ENCODE measurements at places on chromosomes 3 and 15.
A peak's percentile ranks its signal among the peaks of the same experiment; 100 is the strongest.

GRCh38 chr15:50302581-50302980 lies 37.1 kb upstream of the HDC start:
- no peak for DNase-seq
- peaks cover 88% of the 10 kb centered on the region for H3K36me3 ChIP-seq
- no peak overlapping the region for H3K4me3 ChIP-seq
- H3K27me3 ChIP-seq = no peaks in the 10 kb centered on the region

DNA sequence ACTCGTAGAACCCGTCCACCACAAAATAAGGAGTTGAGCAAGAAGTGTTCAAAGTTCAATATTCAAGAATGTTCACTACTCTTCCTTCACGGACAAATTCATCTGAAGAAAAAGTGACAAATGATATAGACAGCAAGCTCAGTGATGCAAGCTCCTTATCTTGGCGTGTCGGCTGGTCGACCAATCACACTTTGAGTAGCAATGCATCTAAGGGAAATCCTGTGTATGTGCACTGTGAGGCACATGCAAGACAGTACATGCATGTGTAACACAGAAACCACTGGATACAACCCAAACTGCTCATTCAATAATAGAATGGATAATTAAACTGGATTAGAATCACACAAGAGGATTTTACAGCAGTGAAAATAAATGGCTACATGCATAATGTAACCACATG lies 64.4 kb upstream of the CSPG5 start:
- no peak overlapping the region for H3K4me3 ChIP-seq
- no peak for DNase-seq
- no peak overlapping the region for H3K27ac ChIP-seq
- peaks cover 4% of the 10 kb centered on the region for H3K4me1 ChIP-seq

- no peaks in the 10 kb centered on the region for H3K36me3 ChIP-seq
- no peak overlapping the region for H3K4me3 ChIP-seq
- H3K27ac ChIP-seq = no peak overlapping the region
- peaks cover 14% of the 10 kb centered on the region for H3K4me1 ChIP-seq
These were observed 294.2 kb upstream of the TBL1XR1 start for GRCh38 chr3:177491296-177492032.

DNA sequence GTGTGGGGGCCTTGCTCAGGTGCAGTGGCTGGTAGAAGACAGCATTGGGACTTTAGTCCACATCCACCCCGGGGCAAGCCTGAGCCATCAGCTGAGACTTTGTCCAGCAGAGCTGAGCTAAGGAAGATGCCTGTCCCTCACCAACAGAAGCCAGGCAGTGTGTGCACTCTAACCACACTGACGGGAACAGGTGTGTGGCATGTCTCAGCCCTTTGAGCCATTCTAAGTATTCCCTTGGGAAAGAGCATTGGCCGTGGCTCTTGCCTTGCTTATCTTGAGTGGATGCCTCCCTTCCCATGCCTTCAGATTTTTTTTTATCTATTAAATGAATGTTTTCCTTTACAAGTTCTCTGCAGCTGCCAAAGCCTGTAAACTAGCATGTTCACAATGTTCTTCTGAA lies 3.5 kb downstream of the GABRA5 start:
- no peaks in the 10 kb centered on the region for H3K36me3 ChIP-seq
- H3K4me1 ChIP-seq = no peaks in the 10 kb centered on the region
- H3K27ac ChIP-seq = no peak overlapping the region
- H3K27me3 ChIP-seq = peaks cover 34% of the 10 kb centered on the region

- H3K27ac ChIP-seq = no peak overlapping the region
- no peaks in the 10 kb centered on the region for H3K36me3 ChIP-seq
- DNase-seq = no peak
- no peaks in the 10 kb centered on the region for H3K27me3 ChIP-seq
These were observed 28.6 kb upstream of the SPATA12 start for GRCh38 chr3:57031631-57032541.

DNA sequence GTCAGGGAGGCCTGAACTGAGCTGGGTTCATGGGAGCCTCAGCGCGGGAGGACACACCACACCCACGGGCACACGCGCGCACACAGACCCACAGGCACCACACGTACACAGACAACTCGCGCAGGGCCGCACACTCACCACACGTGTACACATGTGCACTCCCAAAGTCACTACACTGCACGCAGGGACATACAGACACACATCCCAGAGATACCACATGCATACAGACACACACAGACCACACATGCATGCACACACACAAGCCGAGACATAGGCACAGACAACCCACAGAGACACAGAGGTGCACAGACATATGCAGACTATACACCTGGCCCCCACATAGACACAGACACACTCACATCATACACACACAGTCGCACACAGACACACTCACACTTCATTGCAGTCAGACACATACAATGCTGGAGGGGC lies 1.1 kb upstream of the MGLL start:
- H3K27ac ChIP-seq = no peak overlapping the region
- peaks cover 11% of the 10 kb centered on the region for H3K4me1 ChIP-seq
- H3K4me3 ChIP-seq = peak overlapping the region; percentile 46
- no peak for DNase-seq
- no peaks in the 10 kb centered on the region for H3K36me3 ChIP-seq

DNA sequence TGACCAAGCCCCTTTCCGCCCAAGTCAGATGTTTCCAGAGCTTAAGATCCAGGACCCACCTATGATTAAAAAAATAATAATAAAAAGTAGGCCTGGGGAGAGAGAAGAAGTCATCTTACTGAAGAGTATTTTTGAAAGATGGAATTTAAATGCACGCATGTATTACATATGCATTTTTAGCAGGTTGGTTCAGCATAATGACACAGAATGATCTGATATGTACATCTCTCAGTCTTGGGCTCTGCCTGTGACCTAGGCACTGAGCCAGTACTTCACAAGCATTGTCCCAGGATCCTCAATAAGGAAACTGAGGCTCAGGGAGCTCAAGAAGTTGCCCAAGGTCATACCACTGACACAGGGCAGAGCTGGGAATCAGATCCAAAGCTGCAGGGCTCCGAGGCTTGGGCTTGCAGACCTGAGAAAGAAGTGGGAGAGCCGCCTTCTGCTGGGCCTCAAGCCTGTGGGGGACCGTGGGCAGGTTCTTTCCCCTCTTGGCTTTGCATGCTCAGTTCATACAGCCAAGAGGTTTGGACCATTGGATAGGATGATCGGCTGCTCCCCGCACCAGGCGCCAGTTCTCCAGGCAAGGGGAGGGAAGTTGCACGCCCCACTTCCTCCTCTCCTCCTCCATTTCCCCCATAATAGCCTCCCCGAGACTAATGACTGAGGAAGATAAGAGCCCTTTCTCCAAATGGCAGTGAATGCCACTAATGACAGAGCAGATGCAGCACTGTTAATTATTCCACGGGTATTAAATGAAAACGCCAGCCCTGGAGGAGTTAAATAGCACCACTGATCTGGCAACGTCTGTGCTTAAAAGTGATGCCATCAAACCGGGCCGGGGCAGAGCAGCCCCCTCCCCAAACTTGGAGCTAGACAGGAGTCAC lies 6.9 kb downstream of the SLC6A1 start:
- H3K4me3 ChIP-seq = no peak overlapping the region
- no peaks in the 10 kb centered on the region for H3K36me3 ChIP-seq
- H3K27ac ChIP-seq = no peak overlapping the region
- H3K27me3 ChIP-seq = peaks cover 56% of the 10 kb centered on the region

DNA sequence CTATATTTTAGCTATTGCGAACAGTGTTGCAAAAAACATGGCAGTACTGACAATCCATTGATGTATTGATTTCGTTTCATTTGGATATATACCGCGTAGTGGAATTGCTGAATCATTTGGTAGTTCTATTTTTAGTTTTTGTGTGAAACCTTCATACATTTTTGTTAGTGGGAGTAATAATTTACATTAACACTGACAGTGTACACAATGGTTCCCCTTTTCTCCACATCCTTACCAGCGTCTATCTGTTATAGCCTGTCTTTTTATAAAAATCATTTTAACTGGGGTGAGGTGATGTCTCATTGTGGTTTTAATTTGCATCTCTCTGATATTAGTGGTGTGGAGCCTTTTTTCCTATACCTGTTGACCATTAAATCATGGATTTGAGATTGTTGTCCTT lies 392.4 kb upstream of the ALCAM start:
- no peaks in the 10 kb centered on the region for H3K4me1 ChIP-seq
- DNase-seq = no peak
- no peaks in the 10 kb centered on the region for H3K36me3 ChIP-seq
- H3K27me3 ChIP-seq = peaks cover 3% of the 10 kb centered on the region
- no peak overlapping the region for H3K27ac ChIP-seq

GRCh38 chr3:111143-112069 lies 85.2 kb upstream of the CHL1 start:
- no peaks in the 10 kb centered on the region for H3K36me3 ChIP-seq
- no peak overlapping the region for H3K4me3 ChIP-seq
- no peaks in the 10 kb centered on the region for H3K4me1 ChIP-seq
- no peak overlapping the region for H3K27ac ChIP-seq
- DNase-seq = no peak

DNA sequence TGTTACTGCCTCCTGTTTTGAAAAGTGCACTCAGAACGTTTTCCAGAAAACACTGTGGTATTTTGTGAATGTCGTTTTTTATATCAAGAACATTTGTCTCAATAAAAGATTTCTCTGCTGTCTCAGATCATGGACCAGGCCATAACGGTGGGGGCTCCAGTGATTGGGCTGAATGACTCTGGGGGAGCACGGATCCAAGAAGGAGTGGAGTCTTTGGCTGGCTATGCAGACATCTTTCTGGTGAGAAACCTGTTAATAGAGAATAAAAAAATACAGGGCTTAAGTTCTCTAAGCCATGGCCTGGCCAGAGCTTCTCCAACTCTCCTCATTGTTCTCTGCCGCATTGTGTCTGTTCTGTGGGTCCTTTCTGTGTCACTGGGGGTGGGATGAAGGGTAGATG lies 11.7 kb downstream of the PCCB start:
- H3K36me3 ChIP-seq = peaks cover 83% of the 10 kb centered on the region
- no peaks in the 10 kb centered on the region for H3K27me3 ChIP-seq
- H3K4me1 ChIP-seq = peaks cover 3% of the 10 kb centered on the region
- H3K27ac ChIP-seq = peak overlapping the region; percentile 78
- no peak overlapping the region for H3K4me3 ChIP-seq
- DNase-seq = no peak

- no peak overlapping the region for H3K4me3 ChIP-seq
- peaks cover 60% of the 10 kb centered on the region for H3K36me3 ChIP-seq
- no peak for DNase-seq
- H3K4me1 ChIP-seq = no peaks in the 10 kb centered on the region
These were observed 24.4 kb downstream of the MIX23 start for GRCh38 chr3:122358703-122359032.

DNA sequence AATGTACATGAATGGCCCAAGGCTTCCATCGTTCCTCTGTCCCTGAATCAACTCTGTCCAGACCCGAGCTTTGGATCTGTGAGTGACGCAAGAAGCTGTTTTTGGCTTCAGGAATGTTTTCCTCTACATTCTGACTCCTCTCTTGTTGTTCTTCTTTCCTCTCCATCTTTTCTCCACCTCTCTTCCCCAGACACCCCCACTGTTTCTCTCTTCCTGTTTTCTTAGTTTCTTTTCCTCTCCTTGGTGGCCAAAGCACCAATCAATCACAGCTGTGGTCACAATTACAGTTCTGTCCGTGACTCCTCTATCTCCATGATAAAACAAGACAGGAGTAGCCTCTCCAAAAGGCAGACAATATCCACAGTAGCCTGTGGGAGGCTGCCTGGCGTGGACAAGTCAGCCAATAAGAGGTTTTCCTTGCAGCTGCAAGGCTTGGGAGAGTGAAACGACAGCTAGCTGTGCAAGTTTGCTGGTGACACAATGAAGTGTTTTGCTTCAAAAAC lies 4.9 kb upstream of the TMEM212 start:
- no peaks in the 10 kb centered on the region for H3K36me3 ChIP-seq
- no peak overlapping the region for H3K4me3 ChIP-seq
- no peaks in the 10 kb centered on the region for H3K4me1 ChIP-seq
- DNase-seq = no peak

DNA sequence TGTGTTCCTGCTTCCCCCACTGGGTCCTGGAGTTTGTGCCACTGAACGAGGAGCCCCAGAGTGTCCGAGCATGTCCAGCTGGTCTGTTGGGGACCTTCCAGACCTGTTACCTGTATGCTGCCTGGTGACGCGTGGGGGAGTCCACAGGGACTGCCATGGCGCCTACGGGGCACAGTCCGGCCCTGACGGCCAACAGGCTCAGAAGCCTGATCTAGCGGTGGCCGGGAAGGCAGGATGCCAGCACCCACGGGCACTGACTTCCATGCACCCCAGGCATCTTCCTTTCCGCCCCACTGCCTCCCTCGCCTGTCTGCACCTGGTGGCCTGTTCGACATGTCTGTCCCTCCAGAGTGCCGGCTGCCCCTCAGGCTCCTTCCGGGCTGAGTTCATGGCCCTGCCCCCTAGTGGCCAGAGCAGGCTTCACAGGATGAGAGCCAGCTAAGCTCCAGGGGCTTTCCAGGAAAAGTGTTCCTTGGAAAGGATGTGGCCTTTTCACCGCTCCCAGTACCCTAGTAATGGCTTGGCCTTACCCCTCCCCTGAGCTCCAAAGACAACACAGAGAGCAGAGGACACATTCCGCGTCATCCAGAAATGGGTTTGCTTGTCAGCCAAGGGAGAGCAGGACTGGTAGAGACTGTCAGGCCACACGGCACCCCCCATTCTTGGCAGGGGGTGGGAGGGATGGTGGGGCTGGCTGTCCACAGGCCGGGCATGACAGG lies 35.7 kb downstream of the NGRN start:
- peak; percentile 77 for DNase-seq
- H3K4me1 ChIP-seq = peaks cover 34% of the 10 kb centered on the region
- no peaks in the 10 kb centered on the region for H3K36me3 ChIP-seq
- no peak overlapping the region for H3K27ac ChIP-seq

GRCh38 chr3:53616321-53616720 lies 121.9 kb downstream of the CACNA1D start:
- no peaks in the 10 kb centered on the region for H3K36me3 ChIP-seq
- peaks cover 47% of the 10 kb centered on the region for H3K27me3 ChIP-seq
- no peak overlapping the region for H3K4me3 ChIP-seq

DNA sequence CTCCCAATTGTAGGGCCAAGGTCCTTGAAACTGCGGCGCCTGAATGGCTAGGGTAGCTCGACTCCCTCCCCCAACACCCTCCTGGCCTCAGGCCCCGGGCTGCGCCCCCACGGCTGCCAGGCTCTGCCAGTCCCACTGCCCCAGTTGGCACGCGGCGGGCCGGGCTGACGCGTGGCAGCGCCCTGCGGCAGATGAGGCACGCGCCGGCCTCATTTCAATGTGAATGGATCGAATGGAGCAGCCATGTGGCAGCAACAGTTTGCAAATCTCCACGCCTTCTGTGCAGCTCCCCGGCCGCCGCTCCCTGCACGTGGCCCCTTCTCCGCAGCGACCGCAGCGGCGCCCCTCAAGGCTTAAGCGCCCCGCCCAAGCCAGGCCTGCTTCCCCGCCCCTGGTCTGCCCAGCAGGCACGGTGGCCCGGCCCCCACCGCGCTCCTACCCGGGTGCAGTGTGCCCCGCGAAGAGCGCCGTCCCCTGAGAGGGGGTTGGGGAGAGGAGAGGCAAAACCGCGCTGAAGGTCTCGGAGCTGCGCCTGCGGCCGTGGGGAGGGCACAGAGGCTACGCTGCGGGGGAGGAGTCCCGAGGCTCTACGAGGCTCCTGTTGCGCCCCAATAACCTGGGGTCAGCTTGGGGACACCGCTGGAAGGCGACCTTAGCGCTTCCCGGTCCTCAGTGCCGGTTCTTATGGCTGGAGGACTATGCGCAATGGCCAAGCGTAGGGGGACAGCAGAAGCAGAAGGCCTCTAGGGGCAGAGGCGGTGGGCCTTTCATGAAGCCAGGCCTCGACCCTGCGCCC lies 3.1 kb upstream of the DLL4 start:
- peaks cover 39% of the 10 kb centered on the region for H3K4me1 ChIP-seq
- peaks cover 64% of the 10 kb centered on the region for H3K27me3 ChIP-seq
- peak overlapping the region; percentile 23 for H3K4me3 ChIP-seq
- H3K36me3 ChIP-seq = no peaks in the 10 kb centered on the region

All from activated T-cell treated with anti-CD3 and anti-CD28 coated beads, Interleukin-2, amount 50 U/mL, for 24 hours (primary cell).